ENCODE measurements at places on chromosomes 2 and 18.

- no peak for DNase-seq
These were observed 754.6 kb upstream of the SOX11 start for GRCh38 chr2:4937550-4937949.

DNA sequence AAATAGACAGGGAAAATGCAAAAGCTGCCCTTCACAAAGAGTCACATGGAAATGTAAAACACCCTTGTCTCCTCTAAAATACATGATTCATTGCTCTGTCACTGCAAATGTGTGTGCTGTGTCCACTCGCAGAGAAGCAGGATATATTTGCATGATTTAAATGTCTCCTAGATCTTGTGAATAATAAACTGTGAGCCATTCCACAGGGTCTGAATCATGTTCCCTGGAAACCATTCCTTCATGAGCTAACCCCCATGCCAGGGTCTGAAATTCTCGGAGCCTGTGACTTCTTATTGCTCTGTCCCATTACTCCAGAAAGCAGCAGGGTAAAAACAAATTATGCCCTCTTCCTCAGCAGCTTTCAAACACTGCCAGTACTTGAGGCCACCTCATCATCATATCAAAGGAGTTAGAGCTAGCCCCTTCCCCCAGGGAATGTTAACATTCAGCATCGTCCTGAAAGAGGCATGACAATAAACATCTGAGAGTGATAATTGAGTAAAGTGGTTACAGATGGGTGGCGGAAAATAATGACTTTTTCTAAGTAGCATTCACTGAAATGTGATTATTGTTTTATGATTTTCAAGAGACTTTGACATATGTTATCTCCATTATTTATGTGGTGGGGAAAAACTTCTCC, 11.7 kb upstream of the CNGA3 start:
- peak; percentile 26 for DNase-seq

DNA sequence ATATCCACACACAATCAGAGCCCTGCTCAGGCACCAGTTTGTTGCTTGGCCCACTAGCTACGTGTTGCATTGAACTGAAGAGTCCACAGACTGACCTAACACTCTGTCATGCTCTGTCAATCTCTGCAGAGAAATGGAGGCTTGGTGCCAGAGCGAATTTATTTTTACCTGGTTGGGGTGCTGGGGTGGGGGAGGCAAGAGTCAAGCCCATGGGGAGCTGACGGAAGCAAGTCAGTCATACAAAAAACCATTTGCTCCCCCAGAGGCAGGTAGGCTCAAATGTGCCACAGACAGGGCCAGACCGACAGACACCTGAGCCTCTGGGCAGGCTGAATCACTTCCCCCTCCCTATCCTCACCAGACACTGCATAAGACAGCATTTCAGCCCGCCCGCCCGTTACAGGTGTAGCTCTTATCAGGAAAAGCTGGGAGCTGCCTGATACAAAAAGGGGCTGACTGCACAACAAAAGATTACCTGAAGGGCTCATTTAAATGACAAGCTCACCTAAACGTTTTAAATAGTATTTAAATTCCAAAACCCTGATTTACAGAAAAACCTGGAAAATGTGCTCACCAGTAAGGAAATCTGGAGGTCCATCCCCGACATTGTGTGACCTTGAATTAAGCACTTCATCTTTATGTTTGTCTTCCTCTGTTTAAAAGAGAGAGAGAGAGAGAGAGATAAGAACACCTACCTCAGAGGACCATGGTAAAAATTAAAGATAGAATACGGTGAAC, 2.1 kb upstream of the PCBP1 start:
- DNase-seq: no peak

GRCh38 chr2:101625387-101625786, 72.1 kb upstream of the MAP4K4 start:
- DNase-seq: no peak

GRCh38 chr2:37417321-37417720, 72.9 kb downstream of the QPCT start:
- no peak for DNase-seq

DNA sequence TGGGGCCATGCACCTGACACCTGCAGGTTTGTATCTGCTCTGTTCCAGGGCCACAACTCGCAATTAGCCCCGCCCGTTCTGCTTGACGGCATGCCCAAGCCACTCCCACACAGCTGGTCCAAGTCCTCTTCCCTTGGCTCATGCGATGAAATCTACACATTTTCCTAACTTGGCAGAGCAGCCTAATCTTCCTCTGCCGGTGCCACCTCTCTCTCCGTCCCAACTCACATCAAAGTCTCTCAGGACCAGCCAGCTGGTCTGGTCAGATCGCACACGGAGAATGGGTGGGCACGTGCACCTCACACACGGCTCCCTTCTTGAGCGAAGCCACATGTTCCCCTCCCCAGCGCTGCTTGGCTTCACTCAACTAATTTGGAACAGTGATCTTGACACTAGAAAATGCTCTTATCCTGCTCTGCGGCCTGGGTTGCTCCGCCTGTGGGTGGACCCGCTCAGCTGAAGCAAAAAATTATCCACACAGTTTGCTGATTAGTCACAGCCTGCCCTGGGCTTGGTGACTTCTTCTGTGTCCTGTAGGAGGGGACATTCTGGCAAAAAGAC, 176.7 kb downstream of the NRP2 start:
- DNase-seq: peak; percentile 41

DNA sequence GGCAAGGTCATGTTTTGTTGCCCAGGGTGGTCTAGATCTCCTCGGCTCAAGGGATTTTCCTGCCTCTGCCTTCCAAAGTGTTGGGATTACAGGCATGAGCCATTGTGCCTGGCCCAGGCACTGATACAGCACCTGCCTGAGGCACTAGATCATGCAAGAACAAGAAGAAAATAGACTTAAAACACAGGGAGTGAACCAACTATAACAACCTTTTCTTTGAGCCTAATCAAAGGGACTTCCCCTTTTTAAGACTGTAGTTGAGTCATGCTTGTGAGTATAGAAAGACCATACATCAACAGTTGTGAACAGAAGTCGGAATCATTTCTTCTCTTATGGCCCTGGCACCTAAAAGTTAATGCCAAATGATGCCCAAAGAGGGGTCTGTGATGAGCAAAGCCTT, 47.9 kb upstream of the MAPRE2 start:
- DNase-seq: no peak

DNA sequence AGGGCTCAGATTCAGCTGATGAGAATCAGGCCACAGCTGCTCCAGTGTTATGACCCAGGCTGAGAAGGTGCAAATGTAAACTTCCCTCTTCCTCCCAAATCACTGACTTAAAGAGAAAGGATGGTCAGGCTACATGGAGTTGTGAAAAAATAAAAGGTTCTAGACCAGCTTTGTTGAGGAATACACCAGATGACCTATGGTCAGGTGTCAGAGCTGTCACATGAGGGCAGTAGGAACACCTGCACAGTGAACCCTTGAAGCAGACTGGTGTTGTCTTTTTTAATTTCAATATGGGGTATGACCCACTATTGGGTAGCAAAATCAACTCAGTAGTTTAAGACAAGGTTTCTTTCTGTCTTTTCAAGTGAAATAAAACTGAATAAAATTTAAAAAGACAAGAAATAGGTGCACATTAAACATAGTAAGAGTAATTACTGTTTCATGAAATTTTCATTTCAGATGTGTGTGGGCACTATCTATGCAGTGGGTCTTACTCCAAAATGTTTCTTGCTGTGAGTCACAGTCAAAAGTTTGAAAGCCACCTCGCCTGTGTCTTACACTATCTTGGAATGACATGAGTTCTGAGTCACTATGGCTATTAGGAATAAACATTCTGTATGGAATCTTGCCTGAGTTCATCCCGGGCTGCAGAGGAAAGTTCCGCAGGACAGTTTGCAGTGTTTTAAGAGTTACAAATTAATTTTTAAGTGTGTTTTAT, 83.6 kb downstream of the ACVR1 start:
- no peak for DNase-seq

DNA sequence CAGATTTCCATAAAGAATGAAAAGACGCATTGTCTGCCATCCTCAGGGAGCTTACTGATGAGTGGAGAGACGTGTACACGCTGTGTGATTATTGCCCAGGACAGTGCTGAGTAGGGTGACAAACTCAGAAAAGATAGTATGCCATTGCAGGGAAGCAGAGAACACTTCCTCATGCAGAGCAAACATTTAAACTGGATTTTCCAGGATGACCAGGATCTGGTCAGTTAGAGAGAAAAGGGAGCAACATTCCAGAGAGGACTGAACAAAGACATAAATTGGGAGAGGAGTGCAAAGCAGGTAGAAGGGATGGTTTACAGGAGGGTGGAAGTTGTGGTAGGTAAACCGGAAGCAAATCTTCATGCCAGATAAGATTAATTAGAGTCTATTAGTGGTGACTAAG, 2.3 kb downstream of the SLC9A2 start:
- no peak for DNase-seq

DNA sequence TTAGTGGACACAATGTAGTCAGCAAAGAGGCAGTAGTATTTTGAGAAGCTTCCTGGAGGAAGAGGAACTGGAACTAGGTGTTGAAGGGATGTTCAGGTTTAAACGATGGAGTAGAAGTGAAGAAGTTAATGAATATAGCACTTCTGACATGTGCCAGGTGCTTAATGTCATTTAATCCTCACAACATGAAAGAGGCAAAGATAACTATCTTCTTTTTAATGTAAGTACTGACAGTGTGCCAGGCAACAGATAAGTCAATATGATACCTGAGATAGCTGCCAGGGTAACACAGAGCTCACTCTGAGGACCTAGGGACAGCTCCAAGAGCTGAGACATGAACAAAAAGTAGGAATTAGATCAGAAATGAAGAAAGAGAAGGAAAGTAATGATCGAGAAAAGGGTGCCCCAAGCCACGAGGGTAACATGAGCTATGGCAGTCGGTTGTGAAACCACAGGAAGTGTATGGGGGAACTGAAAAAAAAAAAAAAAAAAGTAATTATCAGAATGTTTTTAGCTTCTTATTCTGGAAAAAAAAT, 140.7 kb downstream of the RNF144A start:
- no peak for DNase-seq

GRCh38 chr2:168706806-168707205, 95.6 kb upstream of the NOSTRIN start:
- no peak for DNase-seq

GRCh38 chr2:185807351-185807750, 68.7 kb downstream of the FSIP2 start:
- no peak for DNase-seq

GRCh38 chr18:57051657-57052044, 95.2 kb upstream of the BOD1L2 start:
- DNase-seq: no peak
